ENCODE measurements at places on chromosomes 13 and 19.

DNA sequence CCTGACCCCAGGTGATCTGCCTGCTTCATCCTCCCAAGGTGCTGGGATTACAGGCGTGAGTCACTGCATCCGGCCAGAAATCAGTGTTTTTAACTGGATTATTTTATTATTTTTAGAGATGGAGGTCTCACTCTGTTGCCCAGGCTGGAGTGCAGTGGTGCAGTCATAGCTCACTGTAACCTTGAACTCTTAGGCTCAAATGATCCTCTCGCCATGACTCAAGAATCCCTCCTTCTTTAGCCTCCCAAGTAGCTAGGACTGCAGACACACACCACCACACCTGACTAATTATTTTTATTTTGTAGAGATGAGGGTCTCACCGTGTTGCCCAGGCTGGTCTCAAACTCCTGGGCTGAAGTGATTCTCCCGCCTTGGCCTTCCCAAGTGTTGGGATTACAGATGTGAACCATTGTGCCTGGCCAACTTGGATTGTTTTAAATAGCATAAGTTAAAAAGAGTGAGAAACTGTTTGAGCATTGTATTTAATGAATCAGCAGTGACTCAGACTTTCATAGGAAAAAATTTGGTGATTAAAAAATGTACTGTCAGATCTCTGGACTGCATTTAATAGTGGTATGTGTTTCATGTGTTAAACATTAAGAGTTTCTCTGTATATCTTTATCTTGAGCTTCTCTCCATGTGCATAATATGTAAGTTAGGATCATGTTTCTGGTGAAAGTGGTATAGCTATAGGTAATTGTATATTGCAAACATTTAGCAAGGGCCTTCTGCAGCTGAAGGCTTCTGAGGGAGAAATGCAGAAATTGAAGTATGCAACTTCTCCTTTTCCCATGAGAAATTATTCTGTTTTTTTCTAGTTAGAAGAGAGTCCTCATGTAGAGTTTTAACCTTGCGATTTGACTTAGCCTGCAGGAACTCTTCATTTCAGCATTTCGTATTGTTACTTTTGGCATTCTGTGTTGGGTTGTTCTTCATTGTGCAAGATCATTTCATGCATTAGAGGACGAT lies 121.2 kb downstream of the PCCA start:
- no peak for DNase-seq

- peak; percentile 42 for DNase-seq
These were observed 181.8 kb downstream of the KATNAL1 start for GRCh38 chr13:30125422-30126073.

- DNase-seq, result no peak
These were observed 56.8 kb downstream of the TNFSF13B start for GRCh38 chr13:108326309-108326708.

- no peak for DNase-seq
These were observed 609 bp downstream of the EPS15L1 start for GRCh38 chr19:16470911-16471811.

- DNase-seq, result no peak
These were observed 58.4 kb upstream of the UQCRFS1 start for GRCh38 chr19:29271341-29271740.

DNA sequence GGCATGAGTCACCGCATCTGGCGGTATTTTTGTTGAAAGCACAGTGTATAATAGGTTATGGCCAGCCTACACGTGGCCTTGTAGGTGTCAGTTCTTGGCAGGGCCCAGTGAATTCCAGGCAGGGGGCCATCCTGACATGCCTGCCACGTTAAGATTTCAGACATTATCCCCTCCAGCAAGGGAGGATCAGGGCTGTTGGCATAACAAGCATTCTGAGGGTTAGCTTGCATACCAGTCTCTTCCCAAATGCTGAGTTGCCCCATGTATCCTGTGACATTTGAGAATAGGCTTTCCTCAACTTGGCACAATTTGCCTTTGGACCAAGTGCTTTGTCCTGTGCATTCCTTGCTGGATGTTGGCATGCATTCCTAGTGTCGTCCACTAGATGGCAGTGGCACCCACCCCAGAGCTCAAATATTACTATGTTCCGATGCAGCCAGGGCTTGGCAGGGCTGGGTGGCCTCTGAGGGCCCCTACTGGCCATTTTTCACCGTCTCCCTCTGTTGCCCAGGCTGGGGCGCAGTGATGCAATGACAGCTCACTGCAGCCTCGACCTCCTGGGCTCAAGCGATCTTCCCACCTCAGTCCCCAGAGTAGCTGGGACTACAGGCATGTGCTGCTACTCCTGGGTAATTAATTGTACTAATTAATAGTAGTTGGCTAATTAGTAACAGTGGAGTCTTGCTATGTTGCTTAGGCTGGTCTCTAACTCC lies 31.2 kb downstream of the NLRP12 start:
- peak; percentile 91 for DNase-seq

- DNase-seq, result no peak
These were observed 56.4 kb upstream of the NPAS1 start for GRCh38 chr19:46963093-46963734.

DNA sequence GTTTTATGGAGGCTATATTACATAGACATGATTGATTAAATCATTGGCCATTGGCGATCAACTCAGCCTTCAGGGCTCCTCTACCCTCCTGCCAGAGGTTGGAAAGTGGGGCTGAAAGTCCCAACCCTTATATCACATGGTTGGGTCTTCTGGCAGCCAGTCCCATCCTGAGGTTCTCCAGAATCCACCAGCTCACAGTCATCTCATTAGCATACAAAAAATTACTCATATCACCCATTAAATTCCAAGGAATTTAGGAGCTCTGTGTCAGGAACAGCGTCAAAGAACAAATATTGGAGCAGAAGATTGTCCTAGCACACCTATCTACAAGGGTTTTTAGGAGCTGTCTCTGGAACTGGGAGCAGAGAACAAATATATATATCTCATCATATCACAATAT lies 39.4 kb upstream of the FARP1 start:
- DNase-seq, result no peak

DNA sequence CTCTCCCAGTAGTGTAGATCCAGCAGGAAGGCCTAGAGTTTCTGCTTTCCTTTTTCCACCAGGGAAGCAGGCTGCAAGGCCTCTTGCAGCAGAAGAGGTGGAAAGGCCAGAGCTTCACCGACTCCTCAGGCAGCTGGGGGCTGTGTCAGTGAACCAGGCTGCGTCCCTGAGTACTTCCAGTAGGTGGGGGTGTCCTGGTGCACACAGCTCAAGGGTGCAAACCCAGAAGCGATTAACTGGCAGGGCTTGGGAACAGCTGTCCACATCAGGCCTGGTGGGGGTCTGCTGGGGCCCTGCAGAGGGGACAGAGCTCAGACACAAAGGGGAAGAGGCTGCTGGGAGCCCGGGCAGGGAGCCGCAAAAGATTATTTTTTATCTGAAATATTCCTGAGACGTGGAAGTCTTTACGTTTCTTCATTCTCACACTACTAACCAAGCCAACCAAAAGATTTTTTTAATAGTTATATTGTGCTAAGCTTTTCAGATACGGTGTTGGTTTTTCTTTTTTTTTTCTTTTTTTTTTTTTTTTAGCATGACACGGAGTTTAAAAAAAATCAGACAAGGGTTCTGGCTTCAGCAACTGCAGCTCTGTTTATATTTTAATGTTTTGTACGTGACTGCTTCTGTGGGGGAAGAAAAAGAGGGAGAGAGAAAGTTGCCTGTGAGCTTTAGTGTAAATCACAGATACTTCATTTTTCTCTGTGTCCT lies 11.0 kb downstream of the TSHZ3 start:
- DNase-seq, result peak; percentile 78

GRCh38 chr13:54989418-54989817 lies 1960.8 kb downstream of the OLFM4 start:
- DNase-seq, result no peak

GRCh38 chr13:66343224-66343828 lies 886.8 kb downstream of the PCDH9 start:
- no peak for DNase-seq

- DNase-seq, result no peak
These were observed 2.3 kb upstream of the ILF3 start for GRCh38 chr19:10651851-10652250.
